ENCODE measurements at places on chromosomes 11 and 22.
A peak's percentile ranks its signal among the peaks of the same experiment; 100 is the strongest.

GRCh38 chr11:71332046-71332445 is 79.7 kb upstream of the SHANK2 start:
- no peak for DNase-seq

DNA sequence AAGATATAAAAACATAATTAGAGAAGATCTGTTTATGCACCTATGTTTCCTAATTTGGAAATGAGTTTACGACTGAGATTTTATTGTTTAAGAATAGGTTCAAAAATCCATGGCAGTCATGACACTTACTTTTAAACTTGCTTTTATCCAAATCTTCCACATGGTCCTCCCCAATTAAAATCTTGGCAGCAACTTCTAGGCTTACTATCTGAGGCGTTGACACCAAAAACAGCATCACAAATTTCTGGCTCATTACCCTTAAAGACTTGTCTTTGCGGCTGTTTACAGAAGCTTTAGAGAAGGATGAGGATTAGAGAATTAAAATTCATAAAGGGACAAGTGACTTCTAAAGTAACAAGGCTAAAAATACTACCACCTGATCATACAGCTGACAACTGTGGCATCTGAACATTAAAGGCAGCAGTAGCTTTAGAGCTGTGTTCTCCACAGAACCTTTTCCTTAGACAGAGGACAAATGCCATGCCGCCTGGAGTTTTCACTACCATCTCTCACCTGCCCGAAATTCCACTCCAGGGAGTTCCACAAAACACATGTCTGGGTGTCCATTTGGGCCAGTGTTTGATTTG is 6.4 kb downstream of the E2F8 start:
- DNase-seq = no peak

DNA sequence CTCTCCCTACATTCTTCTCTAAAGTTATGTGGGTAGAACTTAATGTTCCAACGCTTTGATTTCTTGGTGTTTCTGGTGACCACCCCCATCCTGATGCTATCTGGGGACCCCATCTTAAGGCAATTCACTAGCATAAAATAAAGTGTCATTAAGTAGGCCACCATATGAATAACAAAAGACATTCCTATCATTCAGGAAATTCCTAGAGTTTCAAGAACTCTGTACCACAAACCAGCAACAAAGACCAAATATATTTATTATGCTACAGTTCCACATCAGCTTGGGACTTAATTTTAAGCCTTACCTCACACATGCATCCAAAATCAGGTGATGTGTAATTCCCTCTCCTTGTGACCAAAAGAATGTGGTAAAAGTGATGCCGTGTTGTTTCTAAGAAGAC is 254.6 kb upstream of the LRRC4C start:
- no peak for DNase-seq

- DNase-seq = peak; percentile 43
Observed at GRCh38 chr11:69587454-69588090, 53.4 kb upstream of the CCND1 start.

GRCh38 chr11:47943721-47944586 is 36.4 kb upstream of the PTPRJ start:
- no peak for DNase-seq

GRCh38 chr22:34281738-34282137 is 361.5 kb upstream of the LARGE1 start:
- DNase-seq = no peak

DNA sequence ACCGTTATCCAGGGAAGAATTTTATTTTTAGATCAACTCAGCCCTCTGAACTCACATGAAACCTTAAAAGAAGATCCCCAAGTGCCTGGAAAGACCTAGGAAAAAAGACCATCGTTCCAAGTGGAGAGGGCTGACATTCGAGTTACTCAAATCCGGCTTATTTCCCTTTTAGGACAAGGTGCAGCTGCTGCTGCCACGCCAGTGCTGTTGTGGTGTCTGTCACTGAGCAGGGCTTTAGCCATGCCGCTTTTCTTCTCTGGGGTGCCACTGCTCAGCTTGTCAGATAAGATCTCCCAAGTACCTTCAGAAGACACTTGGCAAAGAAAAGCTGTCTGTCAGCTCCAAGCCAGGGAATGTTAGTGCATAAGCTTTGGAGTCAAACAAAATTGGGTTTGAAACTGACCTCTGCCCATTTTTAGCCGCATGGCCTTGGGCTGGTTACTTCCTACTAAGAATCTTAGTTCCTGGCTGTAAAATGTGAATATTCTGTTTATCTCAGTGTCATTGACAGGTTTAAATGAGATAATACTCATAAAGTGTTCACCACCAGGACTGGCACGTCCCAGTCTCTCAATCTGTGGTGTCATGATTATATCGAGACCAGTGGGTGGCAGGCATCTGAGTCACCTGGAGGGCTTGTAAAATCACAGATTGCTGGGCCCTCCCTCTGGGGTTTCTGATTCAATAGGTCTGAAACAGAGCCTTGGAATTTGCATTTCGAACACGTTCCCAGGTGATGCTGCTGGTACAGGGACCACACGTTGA is 117.5 kb downstream of the PKNOX2 start:
- no peak for DNase-seq

DNA sequence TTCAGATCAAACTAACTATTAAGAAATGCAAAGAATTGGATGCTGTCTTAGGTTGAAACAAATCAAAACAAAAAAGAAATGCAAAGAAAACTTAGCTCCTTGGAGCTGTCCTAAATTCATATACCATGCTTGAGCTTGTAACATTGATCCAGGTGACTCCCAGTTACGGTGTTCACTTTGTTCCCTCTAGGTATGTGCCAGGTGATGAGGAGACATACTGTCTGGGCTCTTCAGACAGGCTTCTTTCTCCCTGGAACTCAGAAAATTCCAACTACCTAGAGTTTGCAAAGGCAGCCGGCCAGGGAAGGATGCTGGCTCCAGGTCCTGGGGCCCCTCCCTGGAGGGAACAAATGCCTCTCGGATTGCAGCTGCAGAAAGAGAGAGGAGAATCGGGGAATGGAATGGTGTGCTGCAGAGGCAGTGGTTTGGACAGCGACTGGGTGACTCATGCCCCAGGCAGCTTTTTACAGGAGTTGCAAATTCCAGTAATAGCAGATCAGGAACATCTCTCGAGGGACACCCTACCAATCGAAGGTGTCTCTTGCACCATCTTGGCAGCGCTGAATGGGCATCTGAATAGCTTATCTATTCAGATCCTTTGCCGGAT is 12.3 kb upstream of the ASPHD2 start:
- DNase-seq = no peak

DNA sequence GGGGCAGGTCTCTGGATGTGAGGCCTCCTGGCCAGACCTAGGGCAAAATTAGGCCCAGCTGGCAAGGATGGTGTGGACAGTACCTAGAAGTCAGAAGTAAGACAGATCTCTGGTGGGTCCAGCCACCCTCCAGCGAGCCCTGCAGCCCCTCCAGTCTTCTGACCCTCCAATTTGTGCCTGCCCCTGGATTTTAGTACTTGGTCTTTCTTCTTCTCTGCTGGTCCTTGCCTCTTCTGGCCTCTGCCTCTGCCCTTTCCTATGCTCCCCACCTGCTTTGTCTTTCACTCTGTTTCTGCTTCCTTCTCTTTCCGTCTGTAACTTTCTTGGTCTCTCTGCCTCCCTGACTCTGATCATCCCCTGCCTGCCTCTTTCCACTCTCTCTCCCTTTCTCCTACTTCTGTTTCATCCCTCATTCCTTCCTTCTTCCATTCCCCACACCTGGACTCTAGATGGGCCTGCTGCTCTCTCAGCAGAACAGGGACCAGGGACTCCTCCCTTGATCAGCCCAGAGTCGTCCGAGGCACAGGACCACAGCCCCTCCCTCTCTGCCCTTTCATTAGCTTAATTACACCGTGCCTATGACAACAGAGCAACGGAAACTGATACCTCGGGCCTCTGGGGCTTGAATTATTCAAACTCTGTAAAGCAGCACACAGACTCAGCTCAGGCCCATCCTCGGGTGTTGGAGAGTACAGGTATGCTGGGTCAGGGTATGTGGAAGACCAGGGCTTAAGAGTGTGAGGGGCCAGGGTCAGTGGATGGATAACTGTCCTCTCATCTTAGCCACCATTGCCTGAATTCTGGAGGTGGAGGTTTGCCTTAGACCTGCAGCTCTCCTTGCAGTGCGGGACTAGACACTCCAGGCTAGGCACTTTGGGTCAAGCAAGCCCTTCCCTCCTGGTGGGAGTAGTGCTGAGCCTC is at the start of gene CHRNA10:
TSS of gene CHRNA10 (minus strand) at position 51 of the 921 bp plus-strand sequence. CDS start 72 bp downstream, outside the sequence.
- DNase-seq = no peak

GRCh38 chr11:61334434-61335354 is 1.7 kb downstream of the TKFC start:
- peak; percentile 65 for DNase-seq

GRCh38 chr11:131499199-131499598 is 128.8 kb downstream of the NTM start:
- no peak for DNase-seq

- peak; percentile 58 for DNase-seq
Observed at GRCh38 chr11:10878408-10879214, 20.8 kb upstream of the ZBED5 start.

GRCh38 chr11:7278314-7278917 is 26.7 kb downstream of the SYT9 start:
- peak; percentile 10 for DNase-seq

DNA sequence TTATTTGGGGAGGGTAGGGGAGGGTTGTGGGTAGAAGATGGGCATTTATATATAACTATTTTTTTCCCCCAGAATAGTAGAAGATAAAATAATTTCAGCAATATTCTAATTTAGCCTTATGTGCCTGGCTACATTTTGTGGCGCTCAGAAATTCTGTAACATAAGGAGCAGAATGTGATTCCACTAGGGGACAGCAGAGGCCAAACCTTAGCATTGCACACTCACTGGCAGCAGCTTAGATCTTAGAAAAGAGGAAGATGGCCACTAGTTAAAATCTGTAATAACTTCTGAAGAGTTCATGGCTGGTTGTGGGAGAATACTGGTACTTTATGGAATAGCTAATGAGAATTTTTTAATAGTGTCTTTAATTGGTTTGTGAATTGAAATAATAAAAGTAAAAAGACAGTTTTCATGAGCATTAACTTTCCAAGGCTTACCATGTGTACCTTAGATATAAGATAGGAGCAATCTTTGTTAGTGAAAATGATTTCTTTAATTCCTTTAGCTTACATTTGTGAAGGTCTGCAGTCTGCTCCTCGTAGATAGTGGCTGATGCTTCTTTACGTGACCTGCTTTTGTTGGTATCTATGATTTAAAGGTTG is 33.1 kb downstream of the DDX10 start:
- peak; percentile 54 for DNase-seq

- DNase-seq = no peak
Observed at GRCh38 chr11:103596315-103596714, 440.1 kb upstream of the DDI1 start.

DNA sequence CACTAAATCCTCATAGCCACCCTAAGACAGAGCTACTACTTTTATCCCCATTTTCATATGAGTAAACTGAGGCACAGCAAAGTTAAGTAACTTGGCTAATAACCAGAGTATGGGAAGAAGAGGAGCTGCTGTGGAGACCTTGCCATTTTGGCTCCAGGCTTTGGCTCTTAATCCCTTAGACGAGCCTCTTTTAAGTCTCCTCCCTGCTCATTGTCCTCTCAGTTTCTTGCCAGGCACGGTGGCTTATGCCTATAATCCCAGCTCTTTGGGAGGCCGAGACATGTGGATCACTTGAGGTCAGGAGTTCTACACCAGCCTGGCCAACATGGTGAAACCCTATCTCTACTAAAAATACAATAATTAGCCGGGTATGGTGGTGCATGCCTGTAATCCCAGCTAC is 78.6 kb downstream of the PRR5L start:
- no peak for DNase-seq

DNA sequence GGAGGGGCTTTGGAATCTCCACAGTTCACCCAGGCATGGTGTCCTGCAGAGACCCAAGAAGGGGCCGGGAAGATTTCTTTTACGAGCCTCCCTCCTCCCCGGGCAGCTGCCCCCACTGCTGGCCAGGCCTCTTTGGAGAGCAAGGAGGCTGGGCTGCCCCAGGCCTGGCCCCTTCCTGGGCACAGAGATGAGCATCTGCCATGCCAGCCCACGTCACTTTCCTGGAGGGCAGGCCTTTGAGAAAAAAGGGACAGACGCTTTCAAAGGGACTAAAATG is 60.5 kb upstream of the FGF3 start:
- DNase-seq = no peak

DNA sequence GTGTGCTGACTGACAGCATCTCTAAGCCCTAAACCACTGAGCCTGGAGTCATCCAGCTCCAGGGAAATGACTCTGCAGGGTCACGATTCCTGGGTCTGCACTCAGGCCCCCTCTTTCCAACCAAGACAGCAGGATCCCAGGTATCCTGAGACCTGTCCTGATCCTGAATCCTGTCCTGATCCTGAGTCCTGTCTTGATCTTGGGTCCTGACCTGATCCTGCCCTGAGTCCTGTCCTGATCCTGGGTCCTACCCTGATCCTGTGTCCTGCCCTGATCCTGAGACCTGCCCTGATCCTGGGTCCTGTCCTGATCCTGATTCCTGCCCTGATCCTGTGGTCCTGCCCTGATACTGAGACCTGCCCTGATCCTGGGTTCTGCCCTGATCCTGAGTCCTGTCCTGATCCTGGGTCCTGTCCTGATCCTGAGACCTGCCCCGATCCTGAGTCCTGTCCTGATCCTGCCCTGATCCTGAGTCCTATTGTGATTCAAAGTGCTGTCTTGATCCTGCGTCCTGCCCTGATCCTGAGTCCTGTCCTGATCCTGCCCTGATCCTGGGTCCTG is 1.4 kb upstream of the KRTAP5-6 start:
- DNase-seq = no peak

DNA sequence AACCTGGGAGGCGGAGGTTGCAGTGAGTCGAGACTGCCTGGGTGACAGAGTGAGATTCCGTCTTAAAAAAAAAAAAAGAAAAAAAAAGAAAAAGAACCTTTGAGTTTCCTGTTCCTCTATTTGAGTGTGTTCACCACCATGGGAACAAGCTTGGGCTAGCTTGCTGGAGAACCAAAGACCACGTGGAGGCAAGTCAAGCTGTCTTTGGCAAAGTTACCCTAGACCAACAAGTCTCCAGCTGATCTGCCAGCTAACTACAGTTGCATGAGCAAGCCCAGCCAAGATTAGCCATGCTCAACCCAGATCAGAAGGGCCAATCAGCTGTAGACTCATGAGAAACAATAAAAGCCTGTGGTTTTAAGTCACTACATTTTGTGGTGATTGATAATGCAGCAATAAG is 29.7 kb downstream of the SLN start:
- no peak for DNase-seq

- DNase-seq = peak; percentile 86
Observed at GRCh38 chr11:67464411-67465188, 4.5 kb downstream of the TMEM134 start.

DNA sequence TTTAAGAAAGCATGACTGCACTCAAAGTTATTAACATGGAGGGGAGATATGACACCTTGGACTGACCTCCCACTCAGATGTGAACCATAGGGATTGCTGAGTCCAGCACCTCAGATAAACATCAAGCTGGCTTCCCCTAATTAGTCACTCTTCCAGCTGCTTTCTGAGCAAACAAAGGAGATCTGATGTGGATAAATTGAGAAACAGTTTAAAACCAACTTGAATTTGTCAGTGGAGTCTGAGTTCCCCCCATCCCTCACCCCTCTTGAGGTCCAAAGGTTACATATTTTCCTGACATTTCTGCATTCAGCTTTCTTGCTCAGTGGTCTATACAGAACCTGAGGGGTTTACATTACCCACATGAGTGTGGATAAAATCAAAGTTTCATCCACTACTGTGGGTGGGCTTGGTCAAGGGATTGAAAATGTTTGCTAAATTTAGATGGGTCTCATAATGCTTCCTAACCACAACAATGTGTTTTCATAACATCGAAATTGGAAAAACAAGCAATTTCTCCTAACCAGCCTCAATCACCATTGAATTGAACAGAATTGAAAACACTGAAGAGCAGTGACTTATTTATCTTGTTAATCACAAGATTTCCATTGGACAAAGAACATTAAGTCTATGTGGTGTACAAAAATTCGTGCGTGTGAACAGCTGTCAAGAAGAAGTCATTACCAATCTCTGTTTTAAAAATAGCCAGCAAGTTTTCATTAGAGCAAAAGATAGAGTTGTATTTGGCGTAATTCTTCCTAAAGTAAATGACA is 292.3 kb downstream of the METTL15 start:
- DNase-seq = peak; percentile 3

Measured in HepG2 (cell line).